ENCODE measurements at places on chromosomes 11 and 22. TPM values are rescaled to one million over a fixed set of nuclear protein-coding genes. Genes with fewer than 3 reads are reported as not detected.
A peak's percentile ranks its signal among the peaks of the same experiment; 100 is the strongest.

DNA sequence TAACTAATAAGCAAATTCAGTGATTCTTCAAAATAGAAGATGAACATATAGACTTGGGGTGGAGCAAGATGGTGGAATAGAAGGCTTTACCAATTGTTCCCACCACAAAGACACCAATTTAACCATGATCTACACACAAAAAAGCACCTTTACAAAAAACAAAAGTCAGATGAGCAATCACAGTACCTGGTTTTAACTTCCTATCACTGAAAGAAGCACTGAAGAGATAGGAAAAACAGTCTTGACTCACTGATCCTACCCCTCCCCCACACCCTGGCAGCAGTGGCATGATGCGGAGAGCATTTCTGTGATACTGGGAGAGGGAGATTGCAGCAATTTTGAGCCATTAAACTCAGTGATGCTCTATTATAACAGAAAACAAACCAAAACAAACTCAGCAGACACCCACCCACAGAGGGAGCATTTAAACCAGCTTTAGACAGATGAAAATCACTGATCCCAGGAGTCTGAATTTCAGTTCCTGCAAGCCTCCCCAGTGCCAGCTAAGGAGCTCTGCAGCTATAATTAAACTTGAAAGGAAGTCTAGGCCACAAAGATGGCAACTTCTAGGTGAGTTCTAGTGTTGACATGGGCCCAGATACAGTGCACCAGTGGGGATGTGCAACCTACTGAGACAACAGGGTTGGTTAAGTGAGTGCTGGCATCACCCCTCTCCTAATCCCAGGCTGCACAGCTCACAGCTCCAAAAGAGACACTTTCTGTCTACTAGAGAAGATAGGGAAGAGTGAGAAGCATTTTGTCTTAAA is 161.8 kb upstream of the GRIA4 start:
- DNase-seq = no peak

- DNase-seq = no peak
Measured at GRCh38 chr11:115578275-115578674, 74.1 kb upstream of the CADM1 start.

DNA sequence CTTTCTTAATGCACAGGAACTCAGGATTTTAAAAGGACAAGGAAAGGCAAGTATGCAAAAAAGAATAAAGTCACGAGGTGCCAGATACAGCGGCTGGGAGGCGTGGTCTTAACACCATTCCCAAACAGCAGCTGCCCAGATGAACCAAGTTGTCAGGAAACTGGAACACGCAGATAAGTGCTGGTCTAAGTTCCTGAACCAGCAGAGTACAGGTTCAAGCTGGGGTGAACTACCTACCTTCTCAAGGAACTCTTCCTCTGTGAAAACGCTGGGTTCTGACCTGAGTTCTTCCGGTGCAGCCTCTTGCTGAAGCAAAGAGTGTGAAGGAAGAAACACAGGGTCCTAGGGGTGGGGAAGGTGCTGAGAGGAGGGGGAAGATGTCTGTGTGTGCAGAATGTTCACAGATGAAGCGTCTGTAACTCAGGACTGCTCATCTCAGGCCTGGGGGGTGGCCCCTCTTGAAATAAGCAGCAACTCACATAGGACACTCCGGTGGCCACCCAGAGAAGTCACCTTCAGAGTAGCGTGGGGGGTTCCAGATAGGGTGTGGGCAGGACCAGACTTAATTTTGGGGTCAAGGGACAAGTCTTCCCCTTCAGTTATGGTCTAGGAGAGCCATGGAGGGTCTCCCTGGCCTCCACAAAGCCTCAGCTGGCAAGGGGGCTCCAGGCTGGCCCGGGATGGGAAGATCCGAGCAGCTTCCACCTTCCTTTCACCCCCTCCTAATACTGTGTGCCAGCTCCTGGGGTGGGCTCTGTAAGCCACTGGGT is 3.2 kb downstream of the TPST2 start:
- peak; percentile 30 for DNase-seq

- no peak for DNase-seq
Measured at GRCh38 chr11:78354408-78355308, 63.0 kb downstream of the GAB2 start.

DNA sequence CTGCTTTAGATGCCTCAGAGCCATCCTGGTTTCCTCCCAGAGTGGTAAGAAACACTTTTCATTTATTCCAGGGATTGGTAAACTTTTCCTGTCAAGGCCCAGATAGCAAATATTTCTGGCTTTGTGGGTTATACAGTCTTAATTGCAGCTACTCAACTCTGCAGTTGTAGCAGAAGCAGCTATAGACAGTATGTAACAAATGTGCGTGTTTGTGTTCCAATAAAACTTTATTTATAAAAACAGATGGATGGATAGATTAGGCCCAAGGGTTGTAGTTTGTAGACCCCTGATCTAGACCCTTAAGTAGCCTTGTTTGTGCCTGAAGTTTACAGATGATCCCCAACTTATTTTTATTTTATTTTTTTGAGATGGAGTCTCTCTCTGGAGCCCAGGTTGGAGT is 17.9 kb downstream of the NNMT start:
- no peak for DNase-seq

GRCh38 chr22:24486501-24486921 is 8.6 kb upstream of the UPB1 start:
- DNase-seq = no peak

DNA sequence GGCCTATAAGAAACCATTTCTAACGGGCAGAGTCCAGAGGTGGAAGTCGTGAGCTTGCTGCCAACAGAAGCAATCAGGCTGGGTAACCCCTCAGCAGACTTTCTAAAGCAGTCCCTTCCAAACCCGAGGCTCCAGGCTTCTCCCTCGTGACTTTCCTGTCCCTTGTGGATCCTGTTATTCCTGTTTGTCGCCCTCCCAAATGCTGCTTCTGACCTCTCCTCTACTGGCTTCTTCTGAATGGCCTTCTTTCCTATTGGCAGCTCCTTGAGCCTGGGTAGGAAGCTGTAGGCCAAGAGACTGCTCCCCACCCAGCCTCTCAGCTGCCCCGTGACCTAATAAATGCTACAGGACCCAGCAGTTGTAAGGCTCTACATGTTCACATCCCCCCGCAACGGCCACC is 35.0 kb downstream of the MAFF start:
- DNase-seq = no peak

ARCN1 gene
- 117 TPM for polyA plus RNA-seq

- DNase-seq = peak; percentile 15
Measured at GRCh38 chr11:57459164-57460021, 935 bp upstream of the RTN4RL2 start.

- DNase-seq = no peak
Measured at GRCh38 chr22:23514322-23515038, 65.6 kb downstream of the IGLL1 start.

DNA sequence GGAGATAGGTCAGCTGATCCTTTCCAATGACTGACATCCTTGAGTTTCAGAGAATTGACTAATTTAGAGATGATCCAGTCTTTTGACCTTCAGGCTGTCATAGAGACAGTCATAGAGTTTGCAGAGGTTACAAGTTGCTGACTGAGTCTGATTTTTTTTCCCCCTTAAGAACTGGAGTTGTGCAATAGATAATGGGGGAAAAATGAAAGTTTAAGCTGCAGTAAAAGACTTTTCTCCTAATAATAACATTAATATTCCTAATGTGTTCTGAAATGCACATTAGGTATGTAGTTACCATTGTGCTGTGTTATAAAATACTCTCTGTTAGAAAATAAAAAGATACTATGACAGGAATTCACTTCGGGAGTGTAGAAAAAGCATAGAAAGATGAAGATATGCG is 876.9 kb upstream of the RAG2 start:
- peak; percentile 7 for DNase-seq

INCENP gene
- 5.2 TPM for polyA plus RNA-seq

TREH gene
- not detected for polyA plus RNA-seq

DNA sequence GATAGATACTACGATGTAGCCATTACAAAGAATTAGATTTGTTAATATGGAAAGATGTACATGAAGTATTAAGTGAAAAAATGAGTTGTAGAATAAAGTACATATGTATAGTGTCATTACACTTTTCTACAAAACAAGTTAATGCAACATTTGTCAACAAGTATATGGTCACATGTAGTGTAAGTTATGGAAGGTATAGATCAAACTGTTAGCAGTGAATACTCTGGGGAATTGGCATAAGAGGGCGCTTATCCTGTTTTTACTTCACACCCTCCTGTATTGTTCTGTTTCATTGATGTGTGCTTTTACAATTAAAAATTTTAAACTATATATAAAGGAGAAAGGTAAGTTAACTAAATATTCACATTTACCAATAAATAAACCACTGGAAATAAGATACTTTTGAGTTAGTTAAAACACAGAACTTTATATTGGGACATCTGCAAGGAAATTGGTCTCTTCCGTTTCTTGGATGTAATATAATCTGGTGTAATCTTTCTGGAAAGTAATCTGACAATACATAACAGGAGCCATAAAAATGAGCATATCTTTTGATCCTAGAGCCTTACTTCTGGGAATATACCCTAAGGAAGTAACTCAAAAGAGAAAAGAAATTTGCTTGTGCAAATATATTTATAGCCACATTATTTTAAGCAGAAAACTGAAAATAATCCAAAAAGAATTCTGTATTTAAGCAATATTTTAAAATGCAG is 34.5 kb downstream of the CSTPP1 start:
- no peak for DNase-seq

GRCh38 chr22:30208631-30209603 is 37.6 kb downstream of the LIF start:
- peak; percentile 96 for DNase-seq

DNA sequence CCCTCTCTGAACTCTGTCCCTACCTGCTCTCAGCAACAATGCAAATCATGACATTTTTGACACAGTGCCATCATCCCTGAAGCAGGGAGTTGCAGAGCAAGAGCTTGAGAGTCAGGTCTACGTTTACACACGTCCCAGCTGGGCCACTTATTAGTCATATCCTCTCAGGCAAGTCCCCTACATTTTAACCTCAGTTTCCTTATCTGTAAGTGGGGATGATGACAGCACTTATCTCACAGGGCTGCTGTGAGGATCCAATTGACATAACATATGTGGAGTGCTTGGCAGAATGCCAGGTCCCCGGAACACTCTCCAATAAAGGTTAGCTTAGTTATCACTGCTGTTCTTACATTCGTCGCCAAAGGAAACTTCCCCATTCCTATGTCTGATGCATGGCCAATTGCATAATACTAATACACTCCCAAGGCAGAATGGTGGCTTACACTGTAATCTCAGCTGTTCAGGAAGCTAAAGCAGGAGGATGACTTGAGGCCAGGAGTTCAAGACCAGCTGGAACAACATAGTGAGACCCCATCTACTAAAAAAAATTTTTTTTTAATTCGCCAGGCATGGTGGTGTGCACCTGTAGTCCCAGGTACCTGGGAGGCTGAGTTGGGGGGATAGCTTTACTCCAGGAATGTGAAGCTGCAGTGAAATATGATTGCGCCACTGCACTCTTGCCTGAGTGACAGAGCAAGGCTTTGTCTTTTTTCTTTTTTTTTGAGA is 16.6 kb downstream of the ASCC2 start:
- peak; percentile 100 for DNase-seq

- no peak for DNase-seq
Measured at GRCh38 chr22:37990301-37990700, 5.9 kb upstream of the SOX10 start.

DNA sequence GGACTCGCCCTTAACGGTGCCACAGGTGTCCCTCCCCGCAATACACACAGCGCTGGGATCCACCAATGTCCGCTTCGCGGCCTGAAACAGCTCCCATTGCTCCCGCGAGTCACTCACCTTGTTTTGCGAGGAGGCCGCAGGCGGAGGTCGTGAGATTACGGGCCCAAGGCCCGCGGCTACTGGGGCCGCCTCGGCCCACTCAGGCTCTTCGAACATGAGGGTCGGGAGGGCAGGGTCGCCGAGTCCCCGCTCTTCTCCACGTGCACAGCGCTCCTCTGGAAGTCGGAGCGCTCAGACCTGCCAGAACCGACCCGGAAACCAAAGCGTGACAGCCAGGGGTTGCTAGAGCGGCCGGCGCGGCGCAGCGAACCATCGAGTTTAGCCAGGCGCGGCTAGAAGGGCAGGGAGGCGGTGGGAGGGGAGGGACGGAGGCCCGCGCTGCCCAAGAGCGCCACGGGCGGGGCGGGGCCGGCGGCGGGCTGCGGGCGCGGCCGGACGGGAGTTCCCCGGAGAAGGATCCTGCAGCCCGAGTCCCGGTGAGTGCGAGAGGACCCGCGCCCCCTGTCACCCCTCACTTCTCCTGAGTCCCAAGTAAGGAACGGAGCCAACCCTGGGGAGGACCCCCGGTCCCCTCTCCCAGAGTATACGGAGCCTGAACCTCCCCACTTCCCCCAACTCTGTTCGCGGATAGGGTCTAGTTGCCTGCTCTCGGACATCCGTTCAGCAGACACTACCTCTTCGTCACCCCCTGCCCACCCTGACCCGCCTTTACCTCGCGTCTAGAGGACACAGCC is at the start of the genes ILK and RRP8:
ILK (plus strand) TSS at position 488 of the 794 bp plus-strand sequence. CDS start 498 bp downstream, outside the sequence.
RRP8 (minus strand) TSS at position 330 of the 794 bp plus-strand sequence; CDS start at position 216, 114 bp downstream.
- peak; percentile 96 for DNase-seq

GRCh38 chr11:130872102-130872501 is 44.2 kb downstream of the SNX19 start:
- no peak for DNase-seq

SGSM1 gene
- polyA plus RNA-seq = not detected

DNA sequence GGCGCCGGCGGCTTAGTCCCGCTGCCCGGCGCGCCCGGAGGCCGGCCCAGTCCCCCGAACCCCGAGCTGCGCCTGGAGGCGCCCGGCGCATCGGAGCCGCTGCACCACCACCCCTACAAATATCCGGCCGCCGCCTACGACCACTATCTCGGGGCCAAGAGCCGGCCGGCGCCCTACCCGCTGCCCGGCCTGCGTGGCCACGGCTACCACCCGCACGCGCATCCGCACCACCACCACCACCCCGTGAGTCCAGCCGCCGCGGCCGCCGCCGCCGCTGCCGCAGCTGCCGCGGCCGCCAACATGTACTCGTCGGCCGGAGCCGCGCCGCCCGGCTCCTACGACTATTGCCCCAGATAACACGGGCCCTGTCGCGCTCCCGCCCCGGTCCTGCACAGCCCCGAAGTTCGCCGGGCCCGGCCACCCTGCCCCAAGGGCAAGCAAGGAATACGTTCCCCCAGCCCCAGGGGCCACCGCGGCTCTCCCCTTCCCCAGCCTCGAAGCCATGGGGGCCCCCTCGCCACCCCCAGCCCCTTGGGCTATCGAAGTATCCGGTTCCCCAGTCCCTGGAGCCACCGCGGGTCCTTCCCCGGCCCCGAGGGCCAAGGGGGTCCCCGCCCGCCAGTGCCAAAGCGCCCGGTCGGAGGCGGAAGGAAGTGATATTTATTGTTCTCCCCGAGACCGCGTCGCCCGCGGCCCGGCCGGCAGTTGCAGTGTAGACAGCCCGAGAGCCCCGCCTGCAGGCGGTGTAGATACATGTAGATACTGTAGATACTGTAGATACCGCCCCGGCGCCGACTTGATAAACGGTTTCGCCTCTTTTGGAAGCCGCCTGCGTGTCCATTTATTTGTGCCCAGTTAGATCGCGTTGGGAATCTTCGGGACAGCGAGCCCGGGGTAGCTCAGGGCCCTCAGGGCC is 6.2 kb downstream of the TBX1 start:
- peak; percentile 50 for DNase-seq

DNA sequence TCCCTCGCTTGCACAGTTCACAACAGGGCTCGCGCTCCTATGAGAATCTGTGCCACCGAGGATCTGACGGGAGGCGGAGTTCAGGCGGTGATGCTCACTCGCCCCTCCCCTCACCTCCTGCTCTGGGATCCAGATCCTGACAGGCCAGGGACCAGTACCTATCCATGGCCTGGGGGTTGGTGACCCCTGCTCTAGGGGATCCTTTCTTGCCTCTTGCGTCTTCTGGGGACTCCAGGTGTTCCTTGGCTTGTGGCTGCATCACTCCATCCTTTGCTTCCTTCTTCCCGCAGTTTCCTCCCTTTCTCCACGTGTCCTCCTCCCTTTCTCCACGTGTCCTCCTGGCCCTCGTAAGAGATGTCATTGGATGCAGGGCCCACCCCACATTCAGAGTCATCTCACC is 30.6 kb upstream of the KRTAP5-7 start:
- no peak for DNase-seq
